ENCODE measurements at places on chromosomes 1 and 21.

- DNase-seq = no peak
Measured at GRCh38 chr1:112429749-112430148, 33.7 kb downstream of the CTTNBP2NL start.

DNA sequence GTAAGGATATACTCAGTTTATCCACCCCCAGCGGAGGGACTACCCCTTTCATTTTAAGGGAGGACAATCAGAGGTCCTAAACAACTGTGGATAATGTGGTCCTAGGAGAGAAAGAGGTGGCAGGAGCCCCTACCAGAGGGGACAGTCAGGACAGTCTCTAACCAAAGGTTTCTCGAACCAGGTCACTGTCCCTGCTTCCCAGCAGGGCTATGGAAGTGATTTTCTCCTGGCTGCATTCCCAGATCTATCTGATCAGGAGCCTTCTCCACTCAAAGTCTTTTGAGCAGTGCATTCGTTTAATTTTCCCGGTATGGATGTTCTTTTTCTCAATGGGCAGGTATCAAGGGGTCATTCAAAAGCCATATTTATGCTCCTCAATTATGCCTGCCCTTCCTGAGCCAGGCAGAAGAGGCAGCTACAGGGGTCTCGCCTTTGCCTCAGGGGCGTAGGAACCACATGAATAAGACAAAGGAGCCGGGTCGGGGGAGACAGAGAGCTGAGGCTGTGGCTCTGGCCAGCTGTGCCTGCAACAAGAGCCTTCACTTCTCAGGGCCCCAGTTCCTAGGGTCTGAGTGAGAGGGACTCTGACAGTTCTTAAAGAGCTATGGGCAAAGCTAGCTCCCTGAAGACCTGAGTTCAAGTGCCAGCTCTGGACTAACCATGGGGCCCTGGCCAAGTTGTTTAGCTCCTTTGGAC, 62.5 kb upstream of the DMRTB1 start:
- DNase-seq = no peak

DNA sequence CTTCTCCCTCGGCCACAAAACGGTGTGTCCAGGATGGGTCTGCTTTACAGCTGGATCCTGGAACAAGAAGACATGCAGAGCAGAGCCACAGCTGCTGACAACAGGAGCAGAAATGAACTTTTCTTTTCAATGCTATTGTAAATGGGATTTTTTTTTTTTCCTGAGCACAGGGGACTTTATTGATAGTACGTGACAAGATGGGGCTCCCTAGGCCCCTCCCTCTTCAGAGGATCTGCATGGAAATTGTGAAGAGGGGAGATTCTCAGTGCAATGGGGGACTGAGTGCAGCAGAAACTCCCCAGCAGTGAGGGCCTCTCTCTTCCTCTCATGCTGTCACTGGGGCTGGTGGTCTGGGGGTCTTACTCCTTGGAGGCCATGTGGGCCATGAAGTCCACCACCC, 40.8 kb upstream of the CD2 start:
- DNase-seq = no peak

DNA sequence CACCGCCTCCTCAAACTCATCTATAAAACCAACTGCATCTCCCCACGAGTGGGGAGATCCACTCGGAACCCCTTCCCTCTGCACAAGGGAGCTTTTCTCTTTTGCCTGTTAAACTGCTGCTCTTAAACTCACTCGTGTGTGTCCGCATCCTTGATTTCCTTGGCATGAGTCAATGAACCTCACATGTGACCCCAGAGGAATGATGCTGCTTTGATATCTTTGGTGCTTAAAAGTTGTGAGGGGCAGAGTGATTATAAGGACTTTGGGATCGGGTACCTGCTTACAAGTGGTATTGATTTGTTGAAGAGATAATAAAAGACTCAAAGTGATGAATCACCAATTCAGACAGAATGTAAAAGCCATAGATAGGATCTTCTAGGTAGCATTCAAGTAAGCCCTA, 125.3 kb downstream of the GREM2 start:
- DNase-seq = no peak

All from WERI-Rb-1 (cell line).